Activated gamma-delta T cell treated with anti-CD3 and anti-CD28 coated beads, Interleukin-2, amount 50 U/mL, for 16 hours (primary cell): ENCODE measurements at places on chromosomes 11 and 22.

DNA sequence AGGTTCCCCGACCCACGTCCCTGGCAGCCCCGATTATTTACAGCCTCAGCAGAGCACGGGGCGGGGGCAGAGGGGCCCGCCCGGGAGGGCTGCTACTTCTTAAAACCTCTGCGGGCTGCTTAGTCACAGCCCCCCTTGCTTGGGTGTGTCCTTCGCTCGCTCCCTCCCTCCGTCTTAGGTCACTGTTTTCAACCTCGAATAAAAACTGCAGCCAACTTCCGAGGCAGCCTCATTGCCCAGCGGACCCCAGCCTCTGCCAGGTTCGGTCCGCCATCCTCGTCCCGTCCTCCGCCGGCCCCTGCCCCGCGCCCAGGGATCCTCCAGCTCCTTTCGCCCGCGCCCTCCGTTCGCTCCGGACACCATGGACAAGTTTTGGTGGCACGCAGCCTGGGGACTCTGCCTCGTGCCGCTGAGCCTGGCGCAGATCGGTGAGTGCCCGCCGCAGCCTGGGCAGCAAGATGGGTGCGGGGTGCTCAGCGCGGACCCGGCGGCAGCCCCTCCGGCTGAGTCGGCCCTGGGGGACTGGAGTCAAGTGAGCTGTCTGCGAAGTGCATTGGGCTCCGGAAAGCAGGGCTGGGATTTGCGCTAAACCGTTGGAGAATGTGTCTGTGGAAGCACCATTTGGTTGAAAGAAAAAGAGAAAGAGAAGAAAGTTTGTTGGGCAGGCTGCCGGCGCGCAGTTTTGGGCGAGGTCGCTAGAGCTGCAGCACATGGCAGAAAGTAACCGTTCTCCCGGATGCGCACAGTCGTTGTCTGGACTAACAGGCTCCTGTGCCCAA, at the start of gene CD44:
TSS of gene CD44 (plus strand) at position 229 of the 779 bp plus-strand sequence. CDS start at position 362, 133 bp downstream.
- DNase-seq: peak; percentile 75

DNA sequence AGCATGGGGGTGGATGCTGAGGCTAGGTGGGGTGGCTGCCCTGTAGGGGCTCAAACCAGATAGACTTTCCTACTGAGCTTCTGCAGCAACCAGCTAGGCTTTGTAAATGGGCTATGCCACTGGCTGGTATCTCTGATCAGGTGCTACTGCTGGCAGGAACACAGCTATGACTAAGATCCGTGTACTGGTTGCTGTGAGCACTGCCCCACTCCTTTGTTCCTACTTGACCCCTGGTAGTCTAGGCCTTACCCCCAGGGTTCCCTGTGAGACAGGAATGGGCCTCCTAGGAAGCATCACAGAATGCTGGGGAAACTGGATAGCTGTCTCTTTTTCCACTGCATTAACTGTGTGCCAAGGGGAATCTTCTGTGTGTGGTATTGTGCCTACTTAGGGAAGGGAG, 58.4 kb upstream of the GAB2 start:
- DNase-seq: no peak

DNA sequence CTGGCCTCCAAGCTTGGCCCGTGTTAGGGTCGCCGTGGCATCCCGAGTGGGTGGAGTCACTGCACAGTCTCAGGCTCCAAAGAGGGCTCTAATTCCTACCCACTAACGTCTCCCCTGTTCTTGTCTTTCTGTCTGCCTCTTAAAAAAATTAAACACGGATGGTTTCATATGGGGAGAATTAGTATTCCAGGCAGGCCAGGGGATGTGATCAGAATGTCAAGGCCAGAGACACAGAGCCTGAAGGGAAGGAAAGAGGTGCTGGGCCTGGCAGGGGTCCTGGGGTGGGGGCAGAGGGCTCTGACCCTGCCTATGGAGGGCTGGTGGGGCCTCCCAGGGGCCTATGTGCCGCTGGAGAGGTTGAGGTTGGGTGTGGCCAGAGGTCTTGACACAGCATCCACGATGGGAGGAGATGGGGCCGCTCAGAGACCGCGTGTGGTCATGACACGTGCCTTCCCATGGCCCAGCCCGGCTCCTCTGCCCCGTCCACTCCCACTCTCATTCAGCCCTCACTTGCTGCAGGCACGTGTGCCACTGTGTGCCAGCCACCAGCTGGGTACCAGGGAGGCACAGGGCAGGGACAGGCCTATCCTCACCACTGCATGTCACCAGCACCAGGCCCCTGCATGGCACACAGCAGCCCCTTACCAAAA, 56.5 kb downstream of the FLRT1 start:
- DNase-seq: no peak

- no peak for DNase-seq
Observed at GRCh38 chr11:86442420-86442819, 67.7 kb downstream of the CCDC81 start.

GRCh38 chr22:48391820-48392219, 1435.9 kb downstream of the BRD1 start:
- DNase-seq: no peak

GRCh38 chr11:122656631-122657101, 1.1 kb downstream of the UBASH3B start:
- no peak for DNase-seq

- no peak for DNase-seq
Observed at GRCh38 chr11:88475991-88476418, 138.5 kb upstream of the CTSC start.

GRCh38 chr11:17894929-17895658, 117.8 kb downstream of the SERGEF start:
- DNase-seq: no peak

GRCh38 chr22:49215840-49216239, 611.8 kb downstream of the BRD1 start:
- no peak for DNase-seq

DNA sequence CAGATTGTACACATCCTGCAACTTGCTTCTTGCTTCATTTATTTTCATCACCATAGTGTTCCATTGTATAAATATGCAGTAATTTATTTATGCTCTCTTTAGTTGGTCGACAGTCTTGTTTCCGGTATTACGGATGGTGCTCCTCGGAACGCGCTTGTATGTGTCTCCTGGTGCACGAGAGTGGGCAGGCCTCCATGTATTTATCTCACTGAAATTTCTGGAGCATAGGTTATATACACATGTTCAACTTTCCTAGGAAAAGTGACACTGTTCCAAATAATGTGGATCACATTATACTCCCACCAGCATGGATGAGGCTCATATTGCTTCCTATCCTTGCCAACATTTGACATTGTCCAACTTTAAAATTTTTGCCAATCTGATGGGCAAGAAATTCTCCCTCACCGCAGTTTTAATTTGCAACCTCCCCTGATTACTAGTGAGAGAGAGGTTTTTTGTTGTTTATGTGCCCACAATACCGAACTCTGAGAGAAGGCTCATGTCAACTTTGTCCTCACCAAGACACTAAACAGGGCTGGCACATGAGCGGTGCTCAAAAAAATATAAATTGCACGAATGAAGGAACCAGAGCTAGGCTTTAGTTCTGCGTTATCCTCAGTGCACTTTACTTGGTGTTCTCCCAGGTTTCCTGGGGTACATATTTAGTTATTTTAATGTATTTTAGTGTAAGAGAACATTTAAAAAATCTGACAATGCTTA, 3.8 kb downstream of the CSNK2A3 start:
- no peak for DNase-seq

GRCh38 chr22:37827056-37827455, 3.9 kb downstream of the GALR3 start:
- DNase-seq: no peak

DNA sequence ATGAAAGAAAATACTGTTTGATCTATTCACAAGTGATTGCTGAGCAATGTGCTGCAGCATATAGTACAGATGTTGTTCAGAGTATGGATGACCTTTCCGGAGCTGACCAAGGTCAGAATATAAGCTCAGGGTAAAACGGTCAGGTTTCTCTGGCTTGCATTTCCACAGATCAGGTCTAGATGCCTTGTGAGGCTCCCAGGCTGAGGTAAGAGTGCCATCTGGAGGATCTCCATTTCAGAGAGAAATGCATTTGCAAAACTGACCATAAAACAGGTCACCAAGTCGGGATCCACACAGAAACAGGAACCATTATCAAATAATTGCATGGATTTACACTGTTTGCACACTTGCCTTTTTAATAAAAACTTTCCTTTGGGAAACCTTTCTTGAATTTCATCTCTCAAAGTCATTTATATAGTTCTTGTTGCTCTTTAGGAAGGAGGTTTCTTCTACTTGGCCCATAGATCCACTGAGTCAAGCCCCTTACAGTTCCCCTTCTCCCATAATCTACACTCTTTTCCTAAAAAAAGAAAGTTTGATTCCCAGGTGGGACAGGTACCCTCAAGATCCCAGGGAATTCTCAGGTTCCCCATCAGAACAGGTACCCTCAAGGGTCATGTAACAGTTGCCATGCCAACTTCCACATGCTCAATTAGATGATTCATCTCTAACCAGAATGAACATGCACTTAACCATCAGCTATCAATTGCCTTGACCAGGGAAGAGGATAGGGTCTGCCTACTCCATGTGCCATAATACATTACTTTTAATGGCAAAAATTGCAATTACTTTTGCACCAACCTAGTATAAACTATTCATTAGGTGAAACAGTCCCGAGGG, 25.0 kb upstream of the TMPRSS5 start:
- no peak for DNase-seq

GRCh38 chr11:9461063-9461759, 399 bp downstream of the ZNF143 start:
- peak; percentile 70 for DNase-seq

- DNase-seq: no peak
Observed at GRCh38 chr11:92850296-92850826, 119.1 kb upstream of the MTNR1B start.
